Activated CD8-positive, alpha-beta memory T cell treated with anti-CD3 and anti-CD28 coated beads for 1 hour (primary cell): ENCODE measurements at places on chromosomes 1 and 21.

DNA sequence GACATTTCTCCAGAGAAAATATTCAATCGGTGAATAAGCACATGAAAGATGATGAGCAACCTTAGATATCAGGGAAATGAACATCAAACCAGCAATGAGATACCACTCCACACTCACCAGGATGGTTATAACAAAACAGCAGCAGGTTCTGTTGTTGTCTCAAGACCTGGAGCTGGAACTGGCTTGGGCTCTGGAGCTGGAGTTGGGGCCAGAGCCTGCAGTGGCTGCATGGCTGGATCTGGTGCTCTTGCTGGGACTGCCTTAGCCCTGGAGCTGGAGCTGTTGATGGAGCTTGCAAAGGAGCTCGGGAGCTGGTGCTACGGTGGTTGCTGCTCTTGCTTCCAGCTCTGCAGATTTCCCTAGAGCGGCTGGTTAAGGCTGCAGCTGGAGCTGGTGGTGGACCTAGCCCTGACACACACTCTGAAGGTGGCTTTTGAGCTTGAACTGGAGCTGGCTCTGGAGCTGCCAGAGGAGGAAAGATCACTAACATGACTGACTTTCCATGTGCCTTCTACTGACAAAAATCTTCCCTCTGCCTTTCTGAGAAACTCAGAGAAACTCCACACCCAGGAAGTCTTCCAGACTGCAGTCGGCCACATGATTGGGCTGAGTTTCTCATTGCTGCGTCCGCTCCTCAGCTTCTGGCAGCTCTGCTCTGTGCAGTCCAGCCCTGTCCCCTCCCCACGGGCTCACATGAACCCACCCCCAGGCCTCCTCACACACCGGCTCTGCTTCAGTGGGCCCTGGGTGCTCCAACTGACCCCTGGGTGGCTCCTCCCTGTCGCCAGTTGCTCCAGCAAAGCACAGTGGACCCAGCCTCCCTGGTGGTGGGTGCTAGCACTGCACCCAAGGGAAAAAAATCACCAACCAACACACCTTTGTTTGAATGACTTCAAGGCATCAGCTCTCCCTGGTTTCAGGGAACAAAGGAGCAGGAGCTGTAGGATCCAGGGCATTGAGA lies 139.1 kb upstream of the FMN2 start:
- no peak for DNase-seq

DNA sequence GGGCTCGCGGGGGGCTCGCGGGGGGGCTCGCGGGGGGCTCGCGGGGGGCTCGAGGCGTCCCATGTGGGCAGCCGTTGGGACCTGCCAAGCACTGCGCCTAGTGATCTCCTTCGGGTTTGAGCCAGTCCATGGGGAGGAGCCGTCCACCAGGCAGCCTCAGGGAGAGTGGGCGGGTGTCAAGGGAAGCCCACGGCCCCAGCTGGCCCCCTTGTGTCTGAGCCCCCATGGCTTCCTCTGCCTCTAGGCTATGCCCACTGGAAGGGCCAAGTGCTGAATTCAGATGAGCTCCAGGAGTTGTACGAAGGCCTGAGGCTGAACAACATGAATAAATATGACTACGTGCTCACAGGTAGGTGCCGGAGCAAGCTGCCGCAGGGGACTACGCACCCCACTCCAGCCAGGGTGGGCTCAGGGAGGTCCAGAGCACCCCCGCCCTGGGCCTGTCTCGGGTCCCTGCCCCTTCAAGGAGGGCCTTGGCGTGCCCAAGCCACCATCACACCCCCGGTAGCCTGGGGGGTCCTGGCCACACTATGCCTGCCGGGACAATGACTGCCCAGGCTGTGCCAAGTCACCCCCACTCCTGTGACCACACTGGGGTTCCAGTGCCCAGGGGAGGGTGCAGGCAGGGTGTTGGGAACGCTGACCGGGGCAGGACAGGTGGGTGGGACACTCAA lies 22.6 kb downstream of the PDXK start:
- DNase-seq: no peak

- peak; percentile 17 for DNase-seq
These were observed 64.0 kb upstream of the HMCN1 start for GRCh38 chr1:185670187-185670627.

DNA sequence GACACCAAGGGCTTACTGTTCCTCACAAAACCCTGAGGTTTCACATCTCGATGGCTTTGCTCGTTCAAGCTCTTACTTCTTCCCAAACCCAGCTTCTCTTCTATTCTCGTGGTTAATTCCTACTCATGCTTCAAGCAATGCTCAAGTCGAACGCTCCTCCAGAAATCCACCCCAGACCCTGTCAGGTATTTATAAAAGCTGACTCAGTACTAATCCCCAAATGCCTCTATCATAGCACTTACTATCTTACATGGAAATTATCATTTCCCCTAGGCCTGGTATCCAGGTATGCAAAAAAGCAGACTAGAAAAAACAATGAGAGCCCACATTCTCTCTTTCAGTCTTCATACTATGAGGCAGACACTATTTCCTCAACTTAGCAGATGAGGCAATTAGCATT lies 6.3 kb downstream of the EBNA1BP2 start:
- DNase-seq: no peak

DNA sequence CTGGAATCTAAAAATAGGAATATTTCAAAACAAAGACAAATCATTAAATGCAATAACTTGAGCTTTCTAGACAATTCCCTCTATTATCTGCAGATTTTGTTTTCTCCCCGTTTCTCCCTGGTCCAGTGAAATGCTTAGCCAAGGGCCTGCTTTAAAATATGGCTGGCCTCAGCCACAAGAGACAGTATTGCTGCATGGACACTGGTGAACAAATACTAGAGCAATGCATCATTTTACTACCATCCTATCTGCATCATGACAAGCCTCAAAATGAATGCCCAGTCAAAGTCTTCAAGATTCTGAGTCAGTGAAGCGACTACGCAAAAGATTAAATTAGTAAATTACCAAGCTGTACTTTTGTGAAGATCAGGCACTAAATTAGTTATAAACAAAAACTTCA lies 80.5 kb downstream of the ENAH start:
- DNase-seq: no peak
